ENCODE measurements at places on chromosomes 13 and 19. TPM values are rescaled to one million over a fixed set of nuclear protein-coding genes. Genes with fewer than 3 reads are reported as not detected.
A peak's percentile ranks its signal among the peaks of the same experiment; 100 is the strongest.

- H3K27ac ChIP-seq, result no peak overlapping the region
- DNase-seq, result no peak
- H3K36me3 ChIP-seq, result no peaks in the 10 kb centered on the region
- no peaks in the 10 kb centered on the region for H3K27me3 ChIP-seq
- H3K4me3 ChIP-seq, result no peak overlapping the region
- no peaks in the 10 kb centered on the region for H3K4me1 ChIP-seq
Observed at GRCh38 chr13:53569453-53569852, 540.8 kb downstream of the OLFM4 start.

- H3K4me3 ChIP-seq, result no peak overlapping the region
- peaks cover 20% of the 10 kb centered on the region for H3K4me1 ChIP-seq
- peaks cover 52% of the 10 kb centered on the region for H3K36me3 ChIP-seq
- DNase-seq, result no peak
Observed at GRCh38 chr19:50008532-50008931, 16.6 kb downstream of the VRK3 start.

The URAD gene
- not detected for total RNA-seq

- H3K27me3 ChIP-seq, result peaks cover 48% of the 10 kb centered on the region
- no peaks in the 10 kb centered on the region for H3K36me3 ChIP-seq
- H3K4me1 ChIP-seq, result peaks cover 18% of the 10 kb centered on the region
- peak; percentile 48 for DNase-seq
Observed at GRCh38 chr19:55353803-55354697, 469 bp downstream of the COX6B2 start.

The C1QTNF9 gene
- 0.10 TPM for total RNA-seq

DNA sequence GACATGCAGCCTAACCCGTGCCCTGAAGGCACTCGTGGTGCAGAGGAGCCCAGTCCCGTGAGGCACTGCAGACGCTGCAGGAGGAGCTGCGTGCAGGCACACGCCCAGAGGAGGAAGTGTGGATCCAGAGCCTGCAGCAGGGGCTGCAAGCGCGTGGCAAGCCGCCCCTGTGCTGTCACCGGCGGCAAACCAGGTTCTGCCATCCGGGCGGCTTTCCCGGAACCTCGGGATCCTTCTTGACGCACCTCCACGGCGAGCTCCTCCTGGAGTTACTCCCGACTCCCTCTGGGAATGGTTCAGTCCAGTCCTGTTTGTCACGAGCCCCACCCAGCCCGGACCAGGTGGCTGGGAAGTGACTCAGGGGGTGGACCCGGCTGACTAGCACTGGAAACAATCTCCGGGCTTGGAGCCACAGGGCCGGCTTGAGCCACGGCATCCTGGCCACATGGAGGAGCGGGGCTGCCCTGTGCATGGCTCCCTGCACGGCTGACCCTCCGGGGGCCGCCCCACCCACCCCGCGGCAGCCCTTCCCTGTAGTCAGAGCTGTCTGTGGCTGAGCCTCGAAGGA lies 10.2 kb downstream of the DPP9 start:
- no peak overlapping the region for H3K4me3 ChIP-seq
- no peak overlapping the region for H3K27ac ChIP-seq

The MUC16 gene
- not detected for total RNA-seq

DNA sequence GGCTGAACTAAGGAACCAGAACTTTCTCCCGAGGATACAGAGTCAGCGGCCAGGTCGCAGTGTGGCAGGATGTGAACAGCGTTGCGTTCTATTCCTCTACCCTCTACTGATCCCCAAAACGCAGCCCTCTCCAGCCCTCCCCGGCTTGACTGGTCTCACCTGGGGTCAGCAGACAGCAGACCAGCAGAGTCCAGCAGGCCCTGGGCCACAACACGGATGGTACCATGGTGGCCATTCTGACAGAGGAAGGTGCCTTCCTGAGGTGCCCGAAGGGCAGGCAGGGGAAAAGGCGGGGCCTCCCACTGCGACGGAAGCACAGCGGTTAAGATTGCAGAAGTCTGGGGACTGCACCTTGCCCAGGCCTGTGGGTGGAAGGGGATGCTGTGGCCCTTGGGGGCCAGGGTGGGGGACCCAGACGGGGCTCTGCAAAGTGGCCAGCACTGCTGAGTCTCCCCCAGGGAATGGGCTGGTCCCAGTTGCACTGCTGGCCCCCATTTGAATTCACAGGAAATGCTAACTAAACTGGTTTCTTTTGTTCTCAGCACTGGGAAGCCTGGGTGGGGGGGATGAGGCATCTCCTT lies at the start of gene ICAM3:
ICAM3 (minus strand) TSS at position 245 of the 581 bp plus-strand sequence; CDS start at position 235, 10 bp downstream.
- DNase-seq, result peak; percentile 74
- H3K4me3 ChIP-seq, result peak within 1 kb of the TSS; percentile 95

DNA sequence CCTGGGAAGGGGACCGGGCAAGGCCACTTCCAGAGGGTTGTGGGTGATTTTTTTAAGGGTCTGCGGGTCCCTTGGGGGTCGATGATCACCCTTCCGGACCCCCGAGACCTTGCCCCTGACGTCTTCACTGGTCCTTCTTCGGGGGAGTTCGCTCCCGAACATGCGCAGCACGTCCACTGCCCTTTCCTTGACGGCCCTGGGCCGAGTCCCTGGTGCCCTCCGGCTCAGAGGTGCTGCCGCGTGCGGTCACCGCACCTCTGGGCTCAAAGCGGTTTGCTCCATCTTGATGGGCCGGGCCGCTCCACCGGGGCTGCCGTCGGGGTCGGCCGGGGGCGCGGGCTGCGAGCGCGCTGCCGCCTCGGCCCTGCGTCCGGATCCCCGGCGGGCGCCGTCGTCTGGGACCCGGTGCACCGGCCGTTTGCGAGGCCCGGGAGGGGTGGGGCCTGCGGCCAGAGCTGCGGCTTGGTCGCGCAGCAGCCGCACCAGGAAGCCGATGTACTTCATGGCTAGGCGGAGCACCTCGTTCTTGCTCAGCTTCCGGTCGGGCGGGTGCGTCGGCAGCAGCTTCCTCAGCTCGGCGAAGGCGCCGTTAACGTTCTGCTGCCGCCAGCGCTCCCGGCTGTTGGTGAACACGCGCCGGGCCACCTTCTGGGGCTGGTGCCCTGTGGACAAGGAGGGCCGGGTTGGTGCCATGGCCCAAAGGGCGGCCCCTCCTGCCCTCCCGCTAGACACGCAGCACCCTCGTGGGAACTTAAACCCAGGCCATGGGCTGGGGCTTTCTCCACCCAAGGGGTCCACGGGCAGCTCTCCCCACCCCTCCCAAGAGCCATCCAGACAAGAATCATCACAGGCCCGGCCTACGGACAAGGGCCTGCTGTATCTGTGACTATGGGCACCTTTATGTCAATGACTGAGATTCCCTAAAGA lies 3.3 kb downstream of the LYL1 start:
- H3K4me1 ChIP-seq, result peaks cover 52% of the 10 kb centered on the region
- peaks cover 44% of the 10 kb centered on the region for H3K27me3 ChIP-seq
- H3K4me3 ChIP-seq, result peak overlapping the region; percentile 64
- peak overlapping the region; percentile 94 for H3K27ac ChIP-seq
- H3K36me3 ChIP-seq, result peaks cover 6% of the 10 kb centered on the region
